Glomerular endothelial cell (primary cell): ENCODE measurements at places on chromosomes 5 and 9. TPM values are rescaled to one million over a fixed set of nuclear protein-coding genes. Genes with fewer than 3 reads are reported as not detected.

The BSPRY gene
- total RNA-seq, result not detected in 2 replicates

The PLAC8L1 gene
- not detected in 2 replicates for total RNA-seq

The TMEM252 gene
- not detected in 2 replicates for total RNA-seq

The PCDHB16 gene
- 0.05 and 1.1 TPM in 2 replicates for total RNA-seq

The NUTM2G gene
- not detected in 2 replicates for total RNA-seq

The SLCO6A1 gene
- not detected in 2 replicates for total RNA-seq

The WDR55 gene
- 20.5 and 21.3 TPM in 2 replicates for total RNA-seq

The FOXD1 gene
- total RNA-seq, result 10.8 and 16.8 TPM in 2 replicates

The ACER2 gene
- total RNA-seq, result 7.3 and 20.1 TPM in 2 replicates
